Ovary (tissue), 10 donors: ENCODE measurements at places on chromosomes 2 and 18. TPM values are rescaled to one million over a fixed set of nuclear protein-coding genes. Genes with fewer than 3 reads are reported as not detected.

- DNase-seq = no peak
Observed at GRCh38 chr2:102708847-102709559, 52.8 kb upstream of the TMEM182 start.

DNA sequence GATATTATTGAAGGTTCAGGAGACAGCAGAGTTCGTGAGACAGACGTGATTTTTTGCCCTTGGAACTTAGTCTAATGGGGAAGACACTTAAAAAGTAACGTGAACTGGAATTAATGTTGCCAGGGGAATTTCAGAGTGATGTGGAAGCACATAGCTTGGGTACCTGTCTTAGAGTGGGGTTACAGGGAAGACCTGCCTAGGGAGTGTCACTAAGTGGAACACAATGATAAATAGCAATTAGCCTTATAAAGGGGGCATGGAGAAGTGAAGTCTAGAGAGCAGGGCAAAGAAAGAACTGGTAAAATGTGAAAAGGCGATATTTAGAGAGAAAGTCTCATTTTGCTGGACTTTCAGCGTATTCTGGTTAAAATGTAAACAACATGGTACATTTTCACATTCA, 306.0 kb upstream of the TCF4 start:
- DNase-seq = no peak

DNA sequence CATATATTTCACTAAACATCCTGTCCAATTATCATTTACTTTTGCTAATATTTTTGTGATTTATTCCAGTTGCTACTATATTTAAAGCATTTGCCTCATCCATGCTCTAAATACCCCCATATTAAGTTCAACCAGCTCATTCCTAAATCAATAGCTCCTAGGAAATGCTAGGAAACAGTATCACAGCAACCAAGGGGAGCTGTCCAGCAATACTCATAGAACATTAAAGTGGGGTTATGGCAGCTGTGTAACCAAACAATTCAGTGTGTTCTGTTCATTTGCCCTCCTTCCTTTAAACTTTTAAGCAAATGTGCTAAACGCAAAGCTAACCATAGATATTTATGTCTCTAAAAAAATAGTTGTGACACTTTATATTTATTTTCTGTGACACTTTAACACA, 41.1 kb downstream of the ACVR1C start:
- no peak for DNase-seq

DNA sequence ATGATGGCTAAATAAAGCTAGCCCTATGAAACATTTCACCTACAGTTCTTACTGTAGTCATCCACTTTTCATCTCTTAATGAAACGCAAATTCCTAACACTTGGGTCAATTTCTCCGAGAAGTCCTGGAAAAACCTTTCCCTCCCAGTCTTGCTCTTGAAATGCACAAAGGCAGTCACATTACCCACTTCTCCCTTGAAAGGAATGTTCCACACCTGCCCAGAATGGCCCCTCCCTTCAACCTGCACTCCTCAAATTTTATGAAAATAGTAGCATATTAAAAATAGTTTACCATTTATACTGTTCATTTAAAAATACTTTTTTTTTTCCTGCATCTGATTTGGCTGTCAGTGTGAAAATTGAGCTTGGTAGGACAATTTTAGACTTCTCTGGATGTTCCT, 64.7 kb upstream of the ACAA2 start:
- DNase-seq = no peak

DNA sequence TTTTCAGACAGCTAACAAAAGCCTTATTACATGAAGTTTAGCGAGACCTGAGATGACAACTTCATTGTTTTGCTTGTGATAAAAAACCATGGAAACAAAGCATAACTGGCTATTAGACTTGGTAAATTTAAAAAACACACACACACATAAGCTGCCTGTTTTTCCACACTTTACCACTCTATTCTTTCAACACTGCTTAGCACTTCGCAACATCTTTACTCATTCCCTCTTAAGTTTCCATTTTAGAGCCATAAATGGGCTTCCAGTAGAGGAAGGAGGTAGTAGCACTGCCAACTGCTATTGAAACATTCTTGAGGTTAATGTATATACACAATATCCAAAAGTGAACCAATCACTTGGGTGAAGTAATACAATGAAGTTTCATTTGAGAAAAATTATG, 54.1 kb downstream of the BAZ2B start:
- DNase-seq = no peak

GRCh38 chr2:10712185-10712809, 9.1 kb upstream of the ATP6V1C2 start:
- DNase-seq = no peak

- no peak for DNase-seq
Observed at GRCh38 chr2:177616066-177616465, 223.5 kb downstream of the AGPS start.

GRCh38 chr2:173819852-173820251, 145.3 kb downstream of the SP3 start:
- no peak for DNase-seq

Gene FIGN
- polyA plus RNA-seq = 5.9 TPM

Gene NYAP2
- polyA plus RNA-seq = not detected

Gene IL36G
- polyA plus RNA-seq = not detected

Gene RND3
- 13.8 TPM for polyA plus RNA-seq
